SK-N-MC (cell line): ENCODE measurements at places on chromosomes 12 and 14.

DNA sequence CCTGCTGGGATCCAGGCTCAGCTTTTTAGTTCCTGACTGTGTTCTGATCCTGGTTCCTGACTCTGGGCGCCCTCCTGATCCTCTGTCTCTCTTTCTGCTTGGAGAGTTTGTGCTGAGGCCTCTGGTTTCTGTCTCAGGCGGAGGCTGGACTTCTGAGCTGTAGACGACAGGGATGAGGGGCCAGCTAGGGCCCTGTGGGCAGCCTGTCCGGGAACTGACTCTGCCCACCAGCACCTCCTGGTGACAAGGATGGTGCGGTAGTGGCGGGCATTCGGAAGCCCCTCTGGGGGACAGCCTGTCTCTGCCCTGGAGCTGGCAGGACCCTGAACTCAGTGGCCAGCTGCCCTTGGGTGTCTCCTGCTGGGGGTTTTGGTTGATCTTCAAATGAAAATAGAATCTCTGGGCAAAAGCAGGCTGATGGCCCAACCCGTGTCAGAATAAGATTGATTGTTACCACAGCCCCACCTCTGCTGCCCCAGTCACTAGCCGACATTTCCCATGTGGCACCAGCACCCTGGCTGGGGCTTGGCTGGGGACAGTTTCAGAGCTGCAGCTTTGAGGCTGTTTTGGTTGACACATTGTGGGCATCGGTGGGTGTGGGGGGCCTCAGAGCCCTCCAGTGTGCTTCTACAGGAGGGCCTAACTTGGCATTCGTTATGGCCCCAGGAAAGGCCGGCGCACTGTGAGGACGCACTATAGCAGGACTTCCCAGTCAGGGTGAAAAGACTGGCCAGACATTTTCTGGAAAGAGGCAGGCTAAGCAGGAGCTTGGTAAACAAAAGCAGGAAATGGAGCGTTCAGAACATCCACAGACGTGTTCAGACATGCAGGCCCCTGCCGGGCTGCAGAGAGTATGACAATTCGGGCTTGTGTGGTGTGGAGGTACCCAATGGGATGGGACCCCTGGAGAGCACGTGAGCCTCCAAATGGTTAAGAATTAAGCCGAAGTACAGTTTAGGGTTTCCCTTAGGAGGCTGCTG lies 16.2 kb downstream of the KRT80 start:
- DNase-seq, result no peak

GRCh38 chr12:113802966-113803758 lies 163.0 kb downstream of the RBM19 start:
- DNase-seq, result no peak

DNA sequence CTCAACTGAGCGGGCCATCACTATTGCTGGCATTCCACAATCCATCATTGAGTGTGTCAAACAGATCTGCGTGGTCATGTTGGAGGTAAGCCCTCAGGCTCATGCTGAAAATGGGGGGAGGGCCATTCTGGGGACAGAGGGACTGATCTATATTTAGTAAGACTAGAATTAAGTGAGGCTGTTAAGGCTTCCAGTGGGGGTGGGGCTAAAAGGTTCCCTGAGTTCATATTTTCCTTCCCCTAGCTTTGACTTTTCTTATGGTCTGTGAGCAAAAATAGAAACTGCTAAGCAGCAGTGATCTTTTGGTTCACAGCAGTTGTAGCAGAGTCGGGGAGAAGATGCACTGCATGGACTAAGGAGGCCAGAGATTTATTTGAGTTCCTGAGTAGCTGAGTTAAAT lies 9.2 kb downstream of the PCBP2 start:
- DNase-seq, result no peak

GRCh38 chr12:109443794-109444193 lies 33.3 kb downstream of the KCTD10 start:
- no peak for DNase-seq

DNA sequence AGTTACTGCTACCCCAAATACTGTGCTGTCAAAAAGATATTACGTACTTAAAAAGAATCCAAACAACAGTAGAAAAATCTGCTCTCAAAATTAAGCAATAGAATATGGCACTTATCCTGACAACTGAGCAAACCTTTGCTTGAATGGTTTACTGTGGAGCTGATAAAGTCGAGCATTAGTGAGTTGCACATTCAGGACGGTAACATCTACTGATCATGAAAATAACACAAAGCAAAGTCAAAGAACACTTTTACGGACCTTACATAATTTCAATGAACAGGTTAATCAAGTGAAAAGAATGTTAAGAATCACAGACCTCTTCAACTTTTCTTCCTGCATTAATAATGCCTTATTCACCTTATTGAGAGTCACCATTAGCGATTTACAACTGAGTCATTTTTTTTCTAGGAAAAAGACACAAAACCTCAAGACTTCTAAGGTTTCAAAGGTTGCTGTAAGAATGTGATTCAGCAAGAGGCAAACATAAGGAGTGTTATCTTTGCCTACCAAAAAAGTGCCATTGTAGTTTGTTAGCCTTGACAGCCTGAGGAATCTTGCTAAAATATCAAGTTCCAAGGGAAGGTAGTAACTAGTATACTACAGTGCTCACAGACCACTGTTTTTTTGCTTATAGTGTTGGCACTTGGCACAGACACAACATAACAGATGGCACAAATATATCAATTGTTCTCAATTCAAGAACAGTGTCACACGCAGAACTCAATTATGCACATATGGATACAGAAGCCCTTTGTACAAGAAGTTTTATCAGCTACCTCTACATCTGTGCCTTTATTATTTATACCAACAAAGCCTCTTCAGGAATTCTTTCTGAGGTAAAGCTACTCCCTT lies 334.2 kb upstream of the RPL10L start:
- DNase-seq, result no peak

DNA sequence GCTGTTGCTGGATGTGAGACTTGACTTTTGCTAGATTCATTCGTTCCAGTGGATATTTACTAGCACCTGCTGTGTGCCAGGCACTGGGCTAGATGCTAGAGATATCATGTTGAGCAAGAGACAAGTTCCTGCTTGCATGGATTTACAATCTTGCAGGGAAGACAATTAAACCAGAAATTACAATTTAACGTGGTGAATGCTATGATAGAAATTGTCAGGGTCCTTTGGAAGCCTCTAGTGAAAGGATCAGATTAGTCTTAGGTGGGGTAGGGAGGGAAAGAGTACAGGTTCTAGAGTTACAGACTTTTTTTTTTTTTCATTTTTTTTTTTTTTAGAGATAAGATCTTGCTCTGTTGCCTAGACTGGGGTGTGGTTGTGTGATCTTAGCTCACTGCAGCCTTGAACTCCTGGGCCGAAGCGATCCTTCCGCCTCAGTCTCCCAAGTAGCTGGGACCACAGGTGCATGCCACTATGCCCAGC lies 36.7 kb downstream of the SPATS2 start:
- DNase-seq, result no peak

- DNase-seq, result no peak
Measured at GRCh38 chr12:104682790-104683279, 226.1 kb downstream of the CHST11 start.

- DNase-seq, result no peak
Measured at GRCh38 chr12:109567296-109567695, 6.0 kb downstream of the MMAB start.

- no peak for DNase-seq
Measured at GRCh38 chr12:25051656-25052195, 102.8 kb upstream of the BCAT1 start.

GRCh38 chr14:91754185-91754584 lies 22.3 kb upstream of the CATSPERB start:
- DNase-seq, result no peak

GRCh38 chr12:15535352-15535781 lies 213.1 kb downstream of the PTPRO start:
- DNase-seq, result no peak

GRCh38 chr12:78584695-78585094 lies 279.9 kb upstream of the SYT1 start:
- no peak for DNase-seq

- DNase-seq, result no peak
Measured at GRCh38 chr14:47186486-47186885, 488.9 kb downstream of the MDGA2 start.

GRCh38 chr14:48805315-48805714 lies 780.9 kb downstream of the RPS29 start:
- DNase-seq, result no peak

- no peak for DNase-seq
Measured at GRCh38 chr12:27460471-27460978, 14.0 kb downstream of the SMCO2 start.

- DNase-seq, result no peak
Measured at GRCh38 chr12:5720381-5721005, 224.6 kb downstream of the ANO2 start.

DNA sequence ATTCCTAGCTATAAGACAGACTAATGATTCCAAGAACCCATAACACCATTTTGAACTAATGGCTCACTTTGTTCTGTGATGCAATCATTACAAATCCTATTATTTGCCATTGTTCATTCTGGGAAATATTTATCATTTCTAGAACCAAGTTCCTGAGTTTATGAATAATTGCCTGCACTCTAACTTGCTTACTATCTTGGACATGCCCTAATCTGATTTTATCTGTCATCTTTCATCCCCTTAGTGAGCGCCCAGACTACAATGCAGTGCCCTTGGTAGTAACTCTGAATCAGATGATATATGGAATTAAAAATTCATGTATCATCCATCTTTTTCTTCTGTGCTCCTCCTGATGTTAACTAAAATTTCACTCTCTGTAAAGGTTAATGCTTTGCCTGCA lies 703.1 kb upstream of the MDGA2 start:
- DNase-seq, result no peak

DNA sequence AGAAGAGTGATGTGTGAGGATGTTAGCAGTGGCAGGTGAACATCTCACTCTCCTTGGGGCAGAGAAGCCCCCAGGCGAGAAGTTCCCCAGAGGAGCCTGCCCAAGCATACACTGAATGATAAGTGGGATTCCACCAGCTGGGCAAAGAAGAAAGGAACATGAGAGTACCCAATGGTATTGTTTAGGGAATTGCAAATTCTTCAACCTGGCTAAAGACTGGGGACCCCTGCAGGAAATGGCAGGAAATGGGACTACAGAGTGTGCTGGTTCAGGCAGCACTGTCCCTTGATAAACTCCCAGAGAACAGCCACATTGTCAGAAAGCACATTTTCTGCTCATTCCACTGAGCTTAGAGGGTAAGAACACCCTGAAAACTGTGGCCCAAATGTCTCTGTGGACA lies 121.3 kb downstream of the RPS29 start:
- DNase-seq, result no peak

- no peak for DNase-seq
Measured at GRCh38 chr14:31253746-31254471, 46.3 kb upstream of the HECTD1 start.

DNA sequence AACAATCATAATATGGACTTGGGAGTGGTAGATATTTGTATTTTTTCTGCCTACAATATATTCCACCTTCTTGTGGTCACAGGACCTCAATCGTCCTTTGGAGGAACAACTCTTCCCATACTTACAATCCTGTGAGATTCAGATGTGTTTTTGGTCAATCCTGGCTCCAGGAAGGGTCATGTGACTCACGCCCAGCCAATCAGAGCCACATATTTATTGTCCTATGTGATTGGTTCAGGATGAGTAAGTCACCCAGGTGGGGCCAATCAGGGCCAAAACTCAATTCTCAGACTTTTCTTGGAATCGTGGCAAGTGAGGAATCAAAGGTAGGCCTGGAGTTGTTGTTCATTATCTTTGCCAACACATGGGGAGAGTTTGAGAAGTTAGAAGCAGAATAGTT lies 264.9 kb downstream of the SUDS3 start:
- DNase-seq, result no peak

GRCh38 chr12:81597928-81598604 lies 161.1 kb downstream of the PPFIA2 start:
- DNase-seq, result no peak

DNA sequence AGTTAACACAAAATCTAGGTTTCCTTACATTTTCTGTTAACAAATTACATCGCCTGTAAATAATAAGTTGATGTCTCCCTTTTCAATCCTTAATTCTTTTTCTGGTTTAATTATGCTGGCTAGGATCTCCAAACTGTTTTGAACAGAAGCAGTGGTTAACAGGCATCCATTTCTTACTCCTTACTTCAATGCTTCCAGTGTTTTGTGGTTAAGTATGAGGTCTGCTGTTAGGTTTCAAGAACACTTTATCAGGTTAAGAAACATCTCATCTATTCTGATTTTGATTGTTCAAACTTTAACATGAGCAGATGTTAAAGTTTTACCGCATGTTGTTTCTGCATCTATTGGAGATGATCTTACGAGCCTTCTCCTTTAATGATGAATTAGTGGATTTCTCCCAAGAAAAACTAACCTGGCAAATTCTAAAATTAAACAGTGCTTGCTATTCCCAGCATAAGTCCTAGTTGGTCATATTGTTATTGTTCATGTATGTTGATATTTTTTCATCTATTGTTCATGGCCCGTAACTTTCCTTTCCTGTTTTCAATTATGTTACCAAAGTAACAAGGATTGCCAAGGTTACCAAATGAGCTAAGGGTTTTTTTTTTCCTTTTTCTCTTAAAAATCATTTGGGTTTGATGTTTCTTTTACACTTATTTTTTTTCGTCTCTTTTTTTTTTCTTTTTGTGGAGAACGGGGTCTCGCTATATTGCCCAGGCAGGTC lies 33.4 kb downstream of the POLE start:
- DNase-seq, result no peak
